ENCODE measurements at places on chromosomes 6 and 20.

- DNase-seq = no peak
Measured at GRCh38 chr6:165685302-165685701, 22.3 kb upstream of the PDE10A start.

- no peak for DNase-seq
Measured at GRCh38 chr6:111813677-111814310, 59.5 kb downstream of the FYN start.

- DNase-seq = no peak
Measured at GRCh38 chr6:129175066-129175465, 292.1 kb downstream of the LAMA2 start.

DNA sequence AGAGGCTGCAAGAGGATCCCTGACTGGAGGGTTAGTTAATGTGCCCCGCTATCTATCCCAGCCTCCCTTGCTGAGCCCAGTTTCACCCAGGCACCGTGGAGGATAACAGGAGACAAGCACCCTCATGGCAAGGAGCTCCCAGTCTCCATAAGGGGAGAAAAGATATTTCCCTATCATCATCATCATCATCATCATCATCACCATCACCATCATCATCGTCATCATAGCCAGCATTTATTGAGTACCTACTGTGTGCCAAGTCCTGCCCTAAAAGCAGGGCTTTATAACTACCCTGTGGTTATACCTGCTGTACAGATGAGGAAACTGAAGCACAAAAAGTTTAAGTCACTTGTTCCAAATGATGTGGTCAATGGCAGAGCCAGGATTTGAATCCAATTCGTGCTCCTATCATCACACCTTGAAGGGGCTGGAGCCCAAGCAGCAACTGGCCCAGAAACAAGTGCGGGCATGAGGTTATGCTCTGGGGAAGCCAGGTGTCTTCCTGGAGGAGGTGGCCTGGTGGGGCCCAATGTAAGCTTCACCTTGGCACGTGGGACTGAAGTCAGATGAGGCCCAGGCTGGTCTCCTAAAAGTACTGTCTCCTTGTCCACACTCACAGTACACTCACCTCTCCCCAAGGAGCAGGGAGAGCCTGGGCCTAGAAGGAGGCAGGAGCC is 10.0 kb downstream of the GLP1R start:
- no peak for DNase-seq

DNA sequence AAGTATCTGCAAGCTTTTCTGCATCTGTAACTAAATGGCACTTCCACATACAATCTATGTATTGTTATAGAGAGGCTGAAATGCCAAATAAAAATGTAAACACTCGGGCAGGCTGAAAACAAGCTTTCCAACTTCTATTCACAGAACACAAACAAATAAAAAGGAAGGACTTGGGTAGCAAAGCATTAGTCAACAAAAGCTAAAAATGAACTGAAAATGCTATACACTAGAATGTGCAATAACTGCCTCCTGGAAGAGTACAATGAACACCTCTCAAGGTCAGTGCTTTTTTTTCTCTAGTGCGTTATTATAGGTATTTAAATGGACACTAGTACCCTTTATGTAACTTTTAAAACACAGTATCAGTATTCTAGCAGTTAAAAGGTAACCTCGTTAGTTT is 31.4 kb downstream of the STK38 start:
- DNase-seq = no peak

- no peak for DNase-seq
Measured at GRCh38 chr6:138289739-138290138, 71.4 kb upstream of the PBOV1 start.

- no peak for DNase-seq
Measured at GRCh38 chr6:161413355-161413771, 139.5 kb upstream of the AGPAT4 start.

- no peak for DNase-seq
Measured at GRCh38 chr20:1777476-1777820, 117.8 kb upstream of the SIRPA start.

DNA sequence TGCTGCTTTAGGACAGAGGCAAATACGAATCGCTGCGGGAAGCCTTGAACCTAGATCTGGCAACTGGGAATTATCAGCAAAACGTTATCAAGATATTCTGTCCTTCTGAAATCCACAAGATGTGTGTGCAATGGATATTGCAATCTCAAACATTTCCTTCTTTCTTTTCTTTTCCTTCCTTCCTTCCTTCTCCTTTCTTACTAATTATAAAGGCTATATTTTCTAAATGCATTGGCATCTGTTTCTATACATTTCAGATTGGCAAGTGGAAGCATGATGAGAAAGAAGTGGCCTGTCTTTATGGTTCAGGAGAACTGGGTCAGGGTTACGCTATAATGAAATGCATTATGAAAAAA is 2.0 kb downstream of the TAGAP start:
- no peak for DNase-seq

DNA sequence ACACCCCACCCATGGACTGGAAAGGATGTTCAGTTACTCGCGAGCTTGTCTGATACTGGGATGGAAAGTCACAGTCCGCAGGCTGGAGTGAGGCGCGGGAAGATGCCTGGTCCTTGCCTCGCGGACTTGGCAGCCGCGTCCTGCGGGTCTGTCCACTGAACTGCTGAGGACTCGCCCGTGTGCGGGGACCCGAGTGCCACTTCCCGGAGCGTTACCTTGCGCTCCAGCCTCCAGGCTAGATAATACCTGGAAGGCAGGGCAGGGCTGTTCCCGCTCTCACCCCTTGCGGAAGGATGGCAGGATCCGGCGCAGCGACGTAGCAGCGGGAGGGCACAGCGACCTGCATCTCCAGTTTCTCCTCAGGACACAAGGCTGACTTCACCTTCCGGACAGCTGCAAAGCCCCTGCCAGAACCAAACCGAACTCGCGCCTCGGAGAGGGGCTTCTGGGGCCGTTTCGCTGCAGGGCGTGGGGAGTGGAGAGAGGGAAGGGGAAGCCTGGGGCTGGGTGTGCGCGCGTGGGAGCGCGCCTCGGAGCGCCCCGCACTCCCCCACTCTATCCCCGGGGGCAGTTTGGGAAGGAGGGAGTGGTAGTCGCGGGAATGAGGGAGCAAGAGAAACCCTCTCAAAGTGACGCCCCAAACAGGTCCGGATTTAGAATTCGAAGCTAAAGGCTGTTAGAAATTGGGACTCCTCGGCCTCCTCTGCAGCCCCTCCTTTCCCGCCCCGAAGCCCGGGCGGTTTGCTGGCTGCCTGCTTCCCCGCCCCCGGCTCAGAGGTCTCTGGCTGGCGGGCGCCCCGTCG is at the start of gene KCNQ5:
Gene KCNQ5 (plus strand): TSS at position 774 of the 803 bp plus-strand sequence.
- no peak for DNase-seq

DNA sequence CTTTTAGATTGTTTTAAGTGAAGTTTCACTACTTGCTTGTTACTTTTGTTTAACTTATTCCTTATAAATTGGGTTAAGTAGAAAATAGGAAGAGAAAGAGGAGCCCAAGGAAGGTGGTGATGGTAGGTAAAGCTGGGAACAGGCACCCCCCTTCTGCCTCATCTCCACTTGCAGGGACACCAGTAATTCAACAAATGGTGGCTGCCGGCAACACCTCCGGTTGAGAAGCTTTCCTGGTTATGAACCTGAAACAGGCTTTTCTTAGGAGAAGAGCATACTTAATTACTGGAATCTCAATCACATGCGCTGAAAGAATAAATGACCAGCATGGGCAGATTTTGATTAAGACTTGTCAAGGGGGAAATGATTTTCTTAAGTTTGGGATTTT is 158.9 kb upstream of the ZNF217 start:
- no peak for DNase-seq

GRCh38 chr20:20498076-20498861 is 130.4 kb downstream of the INSM1 start:
- no peak for DNase-seq

GRCh38 chr6:102812242-102812641 is 1418.7 kb downstream of the GRIK2 start:
- DNase-seq = no peak

GRCh38 chr6:121811106-121811505 is 375.7 kb downstream of the GJA1 start:
- no peak for DNase-seq
